Stimulated activated CD8-positive, alpha-beta memory T cell treated with anti-CD3 and anti-CD28 coated beads, Interleukin-4, amount 100 ng/mL, for 1 hour (primary cell): ENCODE measurements at places on chromosomes 12 and 14.

DNA sequence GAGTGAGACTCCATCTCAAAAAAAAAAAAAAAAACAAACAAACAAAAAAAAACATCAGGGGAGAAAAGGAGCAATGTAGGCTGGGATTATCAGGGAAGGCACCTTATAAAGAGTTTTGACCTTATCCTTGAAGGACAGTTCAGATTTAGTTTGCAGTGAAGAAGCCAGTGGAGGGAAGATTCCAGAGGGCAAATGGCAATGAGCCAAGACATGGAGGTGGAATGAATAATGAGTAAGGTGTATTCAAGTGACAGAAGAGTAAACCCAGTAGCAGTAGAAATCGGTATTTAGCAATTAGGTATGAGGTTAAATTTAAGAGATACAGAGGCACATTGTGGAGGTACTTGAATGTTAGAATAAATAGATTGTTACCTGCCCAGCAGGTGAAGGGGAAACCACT, 2.2 kb upstream of the DUSP16 start:
- no peak for DNase-seq

- DNase-seq = no peak
Observed at GRCh38 chr12:53948650-53949593, 5.8 kb upstream of the HOXC12 start.

GRCh38 chr14:94395888-94396574, 7.6 kb upstream of the SERPINA1 start:
- no peak for DNase-seq

- DNase-seq = no peak
Observed at GRCh38 chr12:7501031-7501588, 2.5 kb downstream of the CD163 start.

- DNase-seq = no peak
Observed at GRCh38 chr12:69003991-69004390, 71.0 kb upstream of the CPM start.

GRCh38 chr12:1908758-1909157, 9.7 kb downstream of the CACNA2D4 start:
- DNase-seq = no peak

- no peak for DNase-seq
Observed at GRCh38 chr14:96091941-96092411, 52.8 kb downstream of the C14orf132 start.

DNA sequence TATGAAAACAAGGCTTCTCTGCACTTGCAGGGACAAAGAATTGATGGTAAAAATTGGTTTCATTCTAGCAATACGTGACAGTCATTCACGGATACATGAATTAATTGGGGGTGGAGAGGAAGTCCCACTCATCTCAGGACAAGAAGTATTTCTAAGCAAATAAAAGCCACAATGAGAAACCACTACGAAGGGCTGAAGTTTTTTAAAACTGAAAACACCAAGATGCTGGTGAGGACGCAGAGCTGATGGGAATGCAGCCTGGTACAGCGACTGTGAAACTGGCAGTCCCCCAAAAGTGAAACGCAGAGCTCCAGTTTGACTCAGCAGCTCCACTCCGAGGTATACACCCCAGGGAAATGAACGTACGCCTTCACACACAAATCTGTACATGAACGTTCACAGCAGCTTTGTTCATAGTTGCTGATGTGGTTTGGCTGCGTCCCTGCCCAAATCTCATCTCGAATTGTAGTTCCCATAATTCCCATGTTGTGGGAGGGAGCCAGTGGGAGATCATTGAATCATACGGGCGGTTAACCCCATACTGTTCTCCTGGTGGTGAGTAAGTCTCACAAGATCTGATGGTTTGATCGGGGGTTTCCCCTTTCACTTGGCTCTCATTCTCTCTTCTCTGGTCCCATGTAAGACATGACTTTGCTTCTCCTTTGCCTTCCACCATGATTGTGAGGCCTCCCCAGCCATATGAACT, 89.0 kb downstream of the SCARB1 start:
- no peak for DNase-seq

DNA sequence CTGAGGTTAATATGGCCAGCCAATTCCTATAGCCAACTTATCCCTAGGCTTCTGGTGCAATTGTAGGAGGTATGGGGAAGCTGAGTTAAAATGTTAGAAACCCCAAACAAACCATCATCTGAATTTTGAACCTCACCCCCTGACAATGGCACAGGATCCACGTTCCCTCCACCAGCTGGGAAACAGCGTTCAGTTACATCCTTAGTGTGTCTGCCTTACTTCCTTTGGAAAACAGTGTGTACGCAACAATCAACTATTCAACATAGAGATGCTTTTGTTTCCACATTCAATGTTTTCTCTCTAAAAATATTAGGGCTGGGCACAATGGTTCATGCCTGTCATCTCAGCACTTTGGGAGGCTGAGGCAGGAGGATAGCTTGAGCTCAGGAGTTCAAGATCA, 203.4 kb downstream of the TTC7B start:
- no peak for DNase-seq

GRCh38 chr14:102150744-102151143, 11.0 kb downstream of the WDR20 start:
- DNase-seq = no peak

DNA sequence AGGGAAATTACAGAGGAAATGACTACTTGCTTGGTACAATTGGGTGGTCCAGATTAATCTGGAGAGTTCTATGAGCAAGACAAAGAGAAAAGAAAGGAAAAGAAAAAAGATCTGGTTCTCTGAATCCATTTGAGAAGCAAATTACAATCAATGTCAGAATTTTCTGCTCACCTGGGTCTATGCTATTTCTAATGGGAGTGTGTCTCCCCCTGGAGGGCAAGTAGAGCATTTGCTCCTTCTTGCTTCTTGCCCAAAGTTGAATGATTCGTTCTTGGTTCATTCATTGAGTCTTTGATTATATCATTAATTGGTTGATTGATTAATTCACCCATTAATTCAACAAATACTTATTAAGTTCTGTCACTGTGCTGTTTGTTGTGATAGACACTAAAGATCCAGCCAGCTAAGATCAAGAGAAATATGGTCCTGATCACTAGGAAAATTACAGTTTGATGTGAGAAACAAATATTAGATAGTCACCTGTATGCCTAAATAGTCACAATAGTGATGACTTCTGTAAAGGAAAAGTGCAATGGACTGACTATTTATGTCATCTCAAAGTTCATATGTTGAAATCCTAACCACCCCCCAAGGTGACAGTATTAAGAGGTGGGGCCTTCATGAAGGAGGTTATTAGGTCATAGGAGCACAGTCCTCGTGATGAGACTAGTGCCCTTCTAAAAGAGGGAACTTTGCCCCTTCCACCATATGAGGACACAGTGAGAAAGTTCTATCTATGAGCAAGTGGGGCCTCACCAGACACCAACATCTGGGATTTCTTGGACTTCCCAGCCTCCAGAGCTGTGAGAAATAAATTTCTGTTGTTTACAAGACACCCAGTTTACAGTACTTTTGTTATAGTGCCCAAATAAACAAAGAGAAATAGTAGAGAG, 8.0 kb upstream of the ASB8 start:
- DNase-seq = no peak

GRCh38 chr12:64946132-64946829, 121.8 kb downstream of the TBC1D30 start:
- DNase-seq = no peak

DNA sequence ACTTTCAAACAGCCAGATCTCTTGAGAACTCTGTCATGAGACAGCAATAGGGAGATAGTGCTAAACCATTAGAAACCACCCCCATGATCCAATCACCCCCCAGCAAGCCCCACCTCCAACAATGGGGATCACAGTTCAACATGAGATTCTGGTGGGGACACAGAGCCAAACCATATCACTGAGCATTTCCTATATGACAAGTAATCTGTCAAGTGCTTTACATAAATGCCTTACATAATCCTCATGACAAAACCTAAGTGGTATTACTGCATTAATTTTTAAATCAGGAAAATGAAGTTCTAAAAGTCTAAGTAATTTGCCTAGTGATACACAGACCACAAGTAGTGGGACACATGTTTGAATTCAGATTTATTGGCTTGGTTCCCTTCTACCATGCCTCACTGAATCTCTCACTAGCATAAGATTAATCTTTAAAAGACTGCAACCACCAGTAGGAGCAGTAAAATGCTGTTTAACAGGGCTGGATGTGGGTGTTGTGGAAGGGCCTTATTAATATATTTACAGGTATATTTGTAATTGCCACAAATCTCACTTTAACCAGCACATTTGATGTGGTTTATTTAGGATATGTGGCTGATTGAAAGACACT, 323.1 kb upstream of the FBXO33 start:
- DNase-seq = no peak

DNA sequence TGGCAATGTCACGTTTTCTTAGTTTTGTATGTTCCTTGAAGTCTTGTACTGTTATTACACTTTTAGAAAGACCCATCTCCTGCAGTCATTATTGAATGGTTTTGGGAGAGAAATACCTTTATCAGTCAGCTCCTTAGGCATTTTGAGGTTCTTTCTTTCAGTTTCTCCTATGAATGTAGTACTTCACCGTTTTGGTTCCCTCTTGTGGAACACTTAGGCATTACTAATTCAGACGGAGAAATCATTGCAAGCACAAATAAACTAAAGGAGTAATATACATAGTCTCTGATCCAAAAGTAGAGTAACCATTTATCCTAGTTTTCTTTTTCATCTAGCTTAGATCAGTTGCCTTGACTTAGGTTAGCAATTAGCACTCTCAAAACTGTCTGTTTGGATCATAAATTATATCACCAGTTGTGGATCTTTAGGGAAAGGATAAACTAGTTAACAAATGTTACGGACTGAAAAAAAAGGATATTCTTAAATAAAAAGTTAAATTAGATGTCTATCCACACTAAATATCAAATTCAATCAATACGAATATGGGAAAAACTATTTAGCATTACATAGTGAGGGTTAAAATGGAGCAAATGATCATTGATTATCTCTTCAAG, 1538.3 kb upstream of the SEL1L start:
- DNase-seq = no peak

DNA sequence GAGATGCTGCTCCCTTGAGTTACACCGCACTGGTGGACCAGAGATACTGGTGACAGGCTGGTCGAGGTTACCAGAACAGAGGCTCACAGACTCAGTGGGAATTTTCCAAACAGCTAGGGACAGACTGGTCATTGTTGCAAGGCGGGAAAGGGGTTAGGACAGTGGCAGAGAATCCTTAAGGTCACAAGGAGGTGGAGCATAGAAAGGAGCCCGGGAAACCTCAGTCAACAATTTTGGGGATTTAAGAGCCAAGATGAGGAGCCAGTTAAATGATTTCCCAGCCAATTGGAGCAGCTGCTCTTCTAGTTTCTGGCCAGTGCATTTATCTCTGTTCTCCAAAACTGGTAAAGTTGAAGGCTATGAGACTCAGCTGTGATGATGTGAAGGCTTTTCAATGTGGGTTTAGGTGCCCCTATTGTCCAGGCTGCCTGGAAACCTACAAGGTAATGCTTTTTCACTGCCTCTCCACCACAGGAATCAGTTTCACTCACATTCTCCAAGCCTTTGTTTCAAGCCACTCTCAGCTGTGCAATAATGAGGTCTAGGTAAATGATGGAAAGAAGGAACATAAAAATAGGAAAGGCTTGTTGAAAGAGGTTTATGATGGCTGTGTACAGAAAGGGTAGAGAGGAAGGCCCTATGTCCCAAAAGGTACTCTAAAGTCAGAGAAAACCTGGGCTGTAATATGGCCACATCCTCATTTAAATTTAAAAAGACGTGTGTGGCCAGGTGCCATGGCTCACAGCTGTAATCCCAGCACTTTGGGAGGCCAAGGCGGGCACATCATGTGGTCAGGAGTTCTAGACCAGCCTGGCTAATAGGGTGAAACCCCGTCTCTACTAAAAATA, 7.0 kb upstream of the TNS2 start:
- DNase-seq = no peak

DNA sequence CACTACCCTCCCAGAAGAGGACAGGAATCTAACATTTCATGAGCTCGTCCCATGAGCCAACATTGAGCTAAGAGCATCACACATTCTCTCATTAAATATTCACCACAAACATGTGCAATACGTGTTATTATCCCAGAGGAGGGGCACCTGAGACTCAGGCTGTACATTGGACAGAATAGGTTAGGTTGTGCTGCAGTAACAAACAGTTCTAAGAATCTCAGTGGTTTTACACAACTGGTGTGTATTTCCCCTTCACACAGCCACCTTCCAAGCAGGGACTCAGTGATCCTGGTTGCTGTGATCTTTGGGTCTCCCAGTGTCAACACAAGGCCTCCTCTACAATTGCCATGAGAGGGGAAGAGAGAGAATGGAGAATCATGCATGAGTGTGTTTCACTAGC, 15.0 kb upstream of the ACTN1 start:
- DNase-seq = no peak
